ENCODE measurements at places on chromosomes 12 and 14.

GRCh38 chr14:40911141-40911540 lies 695.5 kb upstream of the LRFN5 start:
- DNase-seq, result peak; percentile 17

GRCh38 chr12:130147875-130148596 lies 14.2 kb upstream of the FZD10 start:
- no peak for DNase-seq

DNA sequence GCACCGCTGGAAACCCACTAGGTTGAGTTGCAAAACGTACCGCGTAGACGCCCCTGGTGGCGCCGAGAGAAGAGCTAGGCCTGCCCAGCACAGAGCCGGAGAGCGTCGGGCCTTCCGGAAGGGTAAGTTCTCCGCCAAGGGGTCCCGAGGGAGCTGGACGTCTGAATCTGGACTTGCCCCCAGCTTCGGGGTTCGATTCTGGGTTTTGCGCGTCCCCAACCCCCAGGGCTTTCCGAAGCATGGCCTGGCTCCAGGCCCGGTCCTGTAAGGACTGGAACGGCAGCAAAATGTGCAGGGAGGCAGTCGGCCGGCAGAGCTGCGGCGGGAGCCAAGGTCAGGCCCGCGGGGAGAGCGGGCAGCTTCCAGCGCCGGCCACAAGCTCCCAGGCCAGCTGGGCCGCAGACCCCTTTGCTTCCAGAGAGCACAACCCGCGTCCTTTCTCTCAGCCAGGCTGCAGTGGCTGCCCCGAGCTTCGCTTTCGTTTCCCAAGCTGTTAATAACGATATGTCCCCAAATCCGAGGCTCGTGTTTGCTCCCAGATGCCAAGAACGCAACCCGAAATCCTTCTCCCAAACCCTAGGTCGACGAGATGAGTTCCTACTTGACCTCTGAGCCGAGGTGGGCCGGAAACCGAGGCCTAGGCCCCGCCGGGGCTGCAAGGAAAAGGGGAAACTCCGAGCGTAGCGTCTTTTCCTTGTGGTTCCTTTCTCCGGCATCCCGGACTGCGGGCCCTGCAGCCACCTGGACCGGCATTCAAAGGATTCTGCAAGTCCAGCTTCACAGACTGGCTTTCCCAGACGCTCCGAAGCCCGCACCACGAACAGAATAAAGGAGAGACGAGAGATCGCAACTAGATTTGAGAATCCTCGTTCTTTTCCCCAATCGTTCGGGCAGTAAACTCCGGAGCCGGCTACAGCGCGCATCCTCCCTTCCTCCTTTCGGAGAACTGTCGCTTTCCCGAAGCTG lies 3.2 kb upstream of the TBX5 start:
- peak; percentile 54 for DNase-seq

GRCh38 chr14:45651890-45652289 lies 398.9 kb upstream of the MIS18BP1 start:
- no peak for DNase-seq

- no peak for DNase-seq
Observed at GRCh38 chr12:39369756-39370155, 73.2 kb downstream of the KIF21A start.
